ENCODE measurements at places on chromosomes 6 and 20.

DNA sequence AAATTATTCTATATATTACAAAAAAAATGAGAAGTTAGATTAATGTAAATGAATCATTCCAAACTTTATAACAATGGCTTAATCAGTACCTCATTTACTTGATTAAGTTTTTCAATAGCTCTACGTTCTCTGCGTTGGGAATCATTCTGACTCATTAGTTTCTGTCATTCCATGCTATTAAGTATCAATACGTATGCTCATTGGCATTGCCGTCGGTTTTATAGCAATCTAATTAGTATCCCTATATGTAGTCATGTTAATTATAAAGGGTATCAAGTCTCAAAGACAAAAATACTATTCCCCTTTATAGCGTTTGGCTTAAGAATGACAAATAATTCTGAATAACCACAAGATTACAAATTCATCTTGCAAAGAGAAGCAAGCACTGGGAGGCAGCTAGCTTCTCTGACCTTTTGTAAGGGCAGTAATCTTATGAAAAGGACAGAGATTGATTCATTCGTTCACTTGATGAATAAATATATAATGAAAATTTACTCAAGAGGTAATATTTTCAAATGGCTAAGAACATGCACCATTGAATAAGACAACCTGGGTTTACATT lies 41.8 kb downstream of the OLIG3 start:
- DNase-seq, result no peak

- no peak for DNase-seq
Measured at GRCh38 chr6:170366248-170366960, 59.8 kb downstream of the FAM120B start.

DNA sequence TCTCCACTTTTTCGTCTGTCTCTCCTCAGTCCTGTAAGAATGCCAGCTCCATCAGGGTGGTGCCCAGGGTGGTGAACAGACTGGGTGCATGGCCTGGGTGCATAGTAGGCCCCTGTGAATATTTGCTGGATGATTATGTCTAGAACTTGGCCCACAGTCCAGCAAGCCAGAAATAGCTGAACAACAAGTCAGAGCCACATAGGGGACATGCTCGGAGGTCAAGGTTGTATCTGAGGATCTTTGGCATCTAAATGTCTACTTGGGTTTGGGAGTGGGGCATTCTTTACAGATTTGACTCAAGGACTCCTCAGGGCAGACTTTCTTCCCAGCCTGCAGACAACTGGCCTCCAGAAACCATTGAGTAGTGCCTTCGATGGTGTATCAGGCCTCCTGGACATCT lies 18.1 kb upstream of the BPIFA3 start:
- DNase-seq, result no peak

DNA sequence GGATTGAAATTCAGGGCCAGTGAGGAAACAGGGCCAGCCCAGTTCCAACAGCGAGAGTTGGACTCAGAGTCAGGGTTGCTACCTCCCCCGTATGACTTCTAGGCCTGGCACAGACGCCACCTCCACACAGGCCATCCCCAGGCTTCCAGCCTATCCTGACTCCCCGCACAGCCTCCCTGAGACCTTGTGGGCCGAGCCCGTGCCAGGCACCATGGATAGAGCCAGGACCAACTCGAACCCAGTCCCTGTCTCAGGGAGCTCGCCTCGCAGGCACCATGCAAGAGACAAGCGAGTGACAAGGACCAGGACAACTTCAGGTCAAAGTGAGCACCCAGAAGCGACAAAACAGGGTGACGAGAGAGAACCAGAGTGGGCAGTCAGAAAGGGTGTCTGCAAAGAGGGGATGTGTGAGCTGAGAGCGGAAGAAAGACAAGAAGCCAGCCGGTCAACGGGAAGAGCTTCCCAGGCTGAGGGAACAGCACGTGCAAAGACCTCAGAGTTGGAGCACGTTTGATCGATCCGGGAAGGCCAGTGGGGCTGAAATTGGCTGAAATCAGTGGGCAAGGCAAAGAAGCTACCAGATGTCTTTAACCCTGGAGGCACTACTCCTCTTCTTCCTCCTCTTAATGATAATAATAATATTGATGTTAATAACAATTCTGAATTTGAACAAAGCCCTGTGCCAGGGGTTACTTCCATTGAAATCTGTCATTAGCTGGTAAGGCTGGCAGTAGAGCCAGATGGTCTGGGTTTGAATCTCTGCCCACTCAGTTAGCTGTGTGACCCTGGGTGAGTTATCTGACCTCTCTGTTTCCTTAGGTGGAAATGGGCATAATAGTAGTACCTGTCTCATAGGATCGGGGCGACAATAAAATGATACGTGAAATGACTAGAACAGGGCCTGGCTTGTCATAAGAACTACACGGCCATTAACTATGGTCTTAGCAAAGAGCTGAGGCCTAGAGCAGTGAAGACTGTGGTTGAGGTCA lies 45.0 kb downstream of the KIAA1755 start:
- DNase-seq, result no peak

DNA sequence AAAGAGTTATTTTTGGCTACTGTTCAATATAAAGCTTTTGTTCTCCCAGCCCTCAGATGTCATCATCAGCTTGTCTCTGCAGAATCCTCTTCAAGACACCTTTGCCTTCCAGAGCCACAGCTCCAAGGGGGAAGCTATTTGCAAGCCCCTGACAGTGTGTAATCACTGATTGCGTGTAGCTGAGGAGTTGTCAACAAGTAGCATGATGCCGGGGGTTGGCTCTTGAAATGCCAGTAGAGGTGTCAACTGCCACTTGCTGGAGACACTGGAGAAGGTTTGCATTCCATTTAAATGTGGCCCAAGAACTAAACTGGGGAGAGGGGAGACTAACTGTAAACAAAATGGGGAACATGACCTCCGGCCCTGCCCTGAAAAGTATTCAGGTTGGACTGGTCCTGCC lies 44.3 kb upstream of the PDYN start:
- no peak for DNase-seq

DNA sequence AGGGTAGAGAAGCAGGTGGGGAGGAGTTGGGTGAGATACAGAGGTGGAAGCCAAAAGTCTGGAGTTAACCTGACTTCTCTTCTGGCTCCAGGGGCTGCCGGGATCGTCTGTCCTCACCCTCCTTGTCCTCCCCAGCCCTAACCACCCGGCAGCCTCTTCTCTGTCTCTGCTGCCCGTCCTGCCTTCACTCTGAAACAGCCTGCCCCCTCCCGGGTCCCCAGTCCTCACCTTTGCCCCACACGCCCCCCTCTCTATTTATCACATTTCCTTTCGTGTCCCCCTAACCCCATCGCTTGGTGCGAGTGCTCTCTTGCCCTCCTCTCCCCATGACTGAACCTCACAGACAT lies 5.7 kb downstream of the RING1 start:
- no peak for DNase-seq

DNA sequence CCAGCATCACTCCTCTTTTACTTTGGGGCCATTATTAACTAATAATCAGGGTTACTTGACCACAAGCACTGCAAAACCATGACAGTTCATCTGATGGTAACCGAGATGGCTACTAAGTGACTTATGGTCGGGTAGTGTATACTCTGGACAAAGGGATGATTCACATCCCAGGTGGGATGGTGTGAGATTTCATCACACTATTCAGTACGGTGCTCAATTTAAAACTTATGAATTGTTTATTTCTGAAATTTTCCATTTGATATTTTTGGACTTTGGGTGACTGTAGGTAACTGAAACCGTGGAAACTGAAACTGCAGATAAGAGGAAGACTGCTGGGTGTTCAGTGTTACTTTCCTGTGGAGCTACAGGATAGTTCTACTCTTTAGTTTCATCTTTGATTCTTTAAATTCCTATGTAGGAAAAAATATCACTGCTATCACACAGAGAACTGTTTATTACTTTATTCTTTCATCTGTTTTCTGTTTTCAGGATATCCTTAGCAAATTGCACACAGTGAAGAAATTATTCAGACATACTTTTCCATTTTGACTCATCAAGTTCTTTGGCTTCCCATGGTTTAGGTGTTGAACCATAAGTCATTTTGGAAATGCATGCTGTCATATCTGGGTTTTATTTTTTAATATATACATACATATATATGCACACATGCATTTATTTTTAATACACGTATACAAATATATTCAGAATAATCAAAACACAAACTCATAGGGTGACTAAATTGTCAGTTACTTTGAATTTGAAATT lies 59.1 kb upstream of the C20orf144 start:
- DNase-seq, result no peak

- no peak for DNase-seq
Measured at GRCh38 chr20:41672282-41672681, 54.1 kb upstream of the CHD6 start.

DNA sequence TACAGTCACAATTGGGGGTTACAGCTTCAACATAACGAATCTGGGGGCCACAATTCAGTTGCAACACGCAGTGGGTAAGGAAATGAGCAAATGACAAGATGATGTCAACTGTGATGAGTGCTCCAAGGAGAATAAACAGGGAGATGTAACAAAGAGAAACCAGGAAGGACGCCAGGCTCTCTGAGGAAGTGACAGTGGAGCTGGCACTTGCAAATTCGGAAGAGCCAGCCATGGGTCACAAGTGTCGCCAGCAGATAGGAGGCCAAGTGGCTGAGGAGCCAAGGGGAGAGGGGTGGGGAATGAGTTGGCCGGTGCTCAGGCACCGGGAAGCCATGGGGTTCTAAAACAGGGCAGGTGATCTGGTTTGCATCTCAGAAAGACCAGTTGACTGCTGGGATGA lies 136.4 kb downstream of the EYA2 start:
- DNase-seq, result no peak

DNA sequence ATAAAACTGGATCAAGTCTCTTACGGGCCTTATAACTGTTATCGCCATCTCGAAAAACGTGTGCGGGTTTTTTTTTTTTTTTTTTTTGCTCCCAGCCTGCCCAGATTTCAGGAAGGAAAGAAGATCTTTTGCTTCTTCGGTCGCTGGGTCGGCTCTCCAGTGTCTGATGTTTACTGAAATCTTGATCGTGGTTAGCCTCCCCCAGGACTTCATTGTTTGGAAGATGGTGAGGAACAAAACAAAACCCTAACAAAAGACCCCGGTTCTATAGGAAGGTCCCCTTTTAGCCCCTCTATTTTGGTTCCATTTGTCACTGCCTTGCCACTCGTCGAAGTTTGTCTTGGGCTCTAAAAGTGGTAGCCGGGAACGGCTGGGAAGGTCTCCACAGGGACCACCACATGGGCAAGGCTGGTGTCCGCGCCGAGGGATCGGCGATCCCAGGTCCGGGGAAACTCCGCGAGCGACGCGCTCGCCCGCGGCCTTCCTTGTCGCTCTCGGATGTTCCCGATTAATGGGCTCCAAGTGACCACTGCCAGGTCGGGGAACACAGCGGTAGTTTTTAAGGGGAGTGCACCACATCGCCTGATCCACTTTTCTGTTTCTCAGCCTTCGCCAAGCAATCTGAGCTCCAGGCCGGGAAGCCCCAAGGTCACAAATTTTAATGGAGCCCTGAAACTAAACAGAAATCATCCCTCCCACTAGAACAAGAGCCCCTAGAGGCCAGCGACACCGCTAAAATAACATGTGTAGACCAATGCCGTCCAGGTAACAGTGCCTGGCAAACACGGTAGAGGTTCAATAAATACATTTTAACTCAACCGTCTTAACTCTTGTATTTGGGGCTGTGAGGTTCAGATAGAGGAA lies 27.0 kb downstream of the TRIM27 start:
- no peak for DNase-seq

- no peak for DNase-seq
Measured at GRCh38 chr6:91476000-91476399, 889.1 kb upstream of the MAP3K7 start.

DNA sequence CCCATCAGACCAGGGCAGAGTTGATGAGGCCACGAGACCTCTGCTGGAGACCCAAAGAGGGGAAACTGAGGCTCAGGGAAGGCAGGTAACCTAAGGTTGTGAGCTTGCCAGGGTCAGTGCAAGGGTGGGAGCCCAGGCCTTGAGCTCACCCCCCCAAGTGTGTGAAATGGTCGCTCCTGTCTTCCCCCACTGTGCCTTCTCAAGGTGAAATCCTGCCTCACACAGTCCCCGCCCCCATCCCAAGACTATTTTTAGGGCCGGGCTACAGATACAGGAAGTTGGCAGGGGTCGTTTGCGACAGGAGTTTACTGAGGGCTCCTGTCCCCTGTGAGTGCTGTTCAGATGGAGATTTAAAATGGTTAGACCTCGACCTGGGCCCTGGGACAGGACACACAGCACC lies 18.7 kb upstream of the GATA5 start:
- no peak for DNase-seq

GRCh38 chr6:28323813-28324424 lies 12.0 kb downstream of the ZSCAN31 start:
- no peak for DNase-seq

GRCh38 chr6:68238097-68238601 lies 396.9 kb upstream of the ADGRB3 start:
- DNase-seq, result no peak

DNA sequence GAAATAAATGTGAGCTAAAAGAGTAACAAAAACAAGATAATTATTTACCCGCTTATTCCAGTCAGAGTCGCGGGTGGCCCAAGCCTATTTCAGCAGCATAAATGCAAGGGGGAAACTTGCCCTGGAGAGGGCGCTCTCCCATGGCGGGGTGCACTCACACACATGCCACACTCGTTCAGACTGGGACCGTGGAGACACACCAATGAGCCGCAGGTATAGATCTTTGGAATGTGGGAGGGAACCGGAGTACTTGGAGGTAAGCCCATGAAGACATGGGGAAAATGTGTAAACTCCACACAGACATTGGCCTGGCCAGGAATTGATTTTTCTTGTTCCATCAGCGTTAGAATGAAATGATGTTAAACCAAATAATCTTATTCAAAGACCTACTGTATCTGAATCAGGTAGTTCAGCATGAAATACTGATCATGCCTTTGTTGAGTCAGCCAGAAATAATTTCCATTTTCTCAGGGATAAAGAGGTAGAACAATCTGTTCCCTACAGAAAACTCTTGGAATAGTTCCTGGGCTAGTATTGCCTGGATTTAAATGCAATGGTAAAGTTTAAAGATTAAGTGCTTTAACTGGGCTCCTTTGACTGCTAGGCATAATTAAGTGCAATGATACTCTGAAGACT lies 191.5 kb downstream of the MCHR2 start:
- DNase-seq, result no peak

DNA sequence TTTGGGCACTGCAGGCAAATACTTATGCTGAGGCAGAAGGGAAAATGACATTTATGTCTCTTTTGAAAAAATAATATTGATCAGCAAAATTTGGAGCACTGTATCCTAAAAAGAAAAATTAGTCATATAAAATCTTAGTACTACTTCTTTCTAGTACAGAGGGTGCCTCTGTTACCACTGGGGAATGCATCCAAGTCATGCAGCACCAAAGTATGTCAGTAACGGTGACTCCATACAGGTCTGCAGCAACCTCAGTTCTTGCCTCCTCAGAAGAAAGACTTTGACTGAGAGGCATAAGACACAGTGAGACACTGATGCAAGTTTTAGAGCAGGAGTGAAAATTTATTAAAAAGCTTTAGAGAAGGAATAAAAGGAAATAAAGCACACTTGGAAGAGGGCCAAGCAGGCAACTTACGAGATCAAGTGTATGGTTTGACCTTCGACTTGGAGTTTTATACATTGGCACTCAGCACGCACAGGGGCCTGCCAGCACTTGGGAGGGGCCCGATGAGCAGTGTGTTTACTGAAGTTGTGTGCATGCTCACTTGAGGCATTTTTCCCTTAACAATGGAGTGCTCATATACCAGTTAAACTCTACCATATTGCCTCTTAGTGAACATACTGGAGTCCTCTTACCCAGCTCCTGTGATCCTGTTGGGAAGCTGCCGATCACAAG lies 1244.8 kb downstream of the EPHA7 start:
- no peak for DNase-seq

Data from stimulated activated CD4-positive, alpha-beta T cell treated with anti-CD3 and anti-CD28 coated beads, Interleukin-1b, Interleukin-23, amount 100 ng/mL, for 24 hours (primary cell).